ACHN (cell line): ENCODE measurements at places on chromosomes 7 and 10.

- peak; percentile 40 for DNase-seq
These were observed 1.3 kb downstream of the FBXL15 start for GRCh38 chr10:102421757-102422512.

DNA sequence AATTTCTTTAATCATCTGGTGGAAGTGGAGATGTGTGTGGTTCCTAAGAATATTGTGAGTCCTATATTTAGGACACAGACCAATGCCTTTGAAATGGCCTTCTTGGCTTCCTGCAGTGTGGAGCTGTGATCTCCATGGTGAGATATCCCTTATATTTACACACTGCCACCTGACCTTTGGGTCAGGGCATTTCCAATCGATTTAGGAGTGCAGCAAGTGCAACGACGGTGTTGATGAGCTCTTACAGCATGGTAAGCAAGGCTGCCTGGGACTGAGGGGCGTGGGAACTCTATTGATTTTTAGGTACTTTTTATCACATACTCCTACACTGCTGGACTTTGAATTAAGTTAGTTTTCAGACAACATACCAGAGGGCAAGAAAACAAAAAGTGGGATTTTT, 146.0 kb downstream of the NRG3 start:
- DNase-seq, result no peak

DNA sequence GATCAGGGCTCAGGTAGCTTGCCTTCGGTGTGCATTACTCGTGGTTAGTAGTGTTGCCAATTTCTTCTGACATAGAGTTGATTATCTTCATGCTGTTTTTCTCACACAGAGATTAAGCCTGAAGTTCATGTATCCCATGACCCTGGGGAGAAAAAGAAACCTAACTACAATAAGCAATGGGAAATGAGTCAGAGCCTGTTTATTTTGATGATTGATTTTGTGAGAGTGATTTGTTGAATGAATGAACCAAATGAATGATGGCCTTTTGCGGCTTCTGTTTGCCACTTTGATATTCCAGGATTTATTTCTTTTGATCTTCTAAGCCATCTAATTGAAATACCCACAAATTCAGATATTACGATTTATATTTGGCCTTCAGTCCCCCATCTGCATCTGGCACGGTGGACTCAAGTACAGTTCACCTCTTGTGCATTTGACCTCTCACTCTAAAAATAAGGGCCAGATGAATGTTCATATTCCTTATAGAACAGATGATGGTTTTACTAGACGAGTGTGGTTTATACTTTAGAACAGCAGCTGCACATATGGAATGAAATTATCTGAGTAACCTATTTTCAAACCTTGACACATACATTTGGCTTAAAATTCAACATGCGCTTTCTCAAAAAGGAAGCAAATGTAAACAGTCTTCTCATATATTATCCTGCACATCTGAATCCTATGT, 110.7 kb downstream of the PLCE1 start:
- DNase-seq, result no peak

DNA sequence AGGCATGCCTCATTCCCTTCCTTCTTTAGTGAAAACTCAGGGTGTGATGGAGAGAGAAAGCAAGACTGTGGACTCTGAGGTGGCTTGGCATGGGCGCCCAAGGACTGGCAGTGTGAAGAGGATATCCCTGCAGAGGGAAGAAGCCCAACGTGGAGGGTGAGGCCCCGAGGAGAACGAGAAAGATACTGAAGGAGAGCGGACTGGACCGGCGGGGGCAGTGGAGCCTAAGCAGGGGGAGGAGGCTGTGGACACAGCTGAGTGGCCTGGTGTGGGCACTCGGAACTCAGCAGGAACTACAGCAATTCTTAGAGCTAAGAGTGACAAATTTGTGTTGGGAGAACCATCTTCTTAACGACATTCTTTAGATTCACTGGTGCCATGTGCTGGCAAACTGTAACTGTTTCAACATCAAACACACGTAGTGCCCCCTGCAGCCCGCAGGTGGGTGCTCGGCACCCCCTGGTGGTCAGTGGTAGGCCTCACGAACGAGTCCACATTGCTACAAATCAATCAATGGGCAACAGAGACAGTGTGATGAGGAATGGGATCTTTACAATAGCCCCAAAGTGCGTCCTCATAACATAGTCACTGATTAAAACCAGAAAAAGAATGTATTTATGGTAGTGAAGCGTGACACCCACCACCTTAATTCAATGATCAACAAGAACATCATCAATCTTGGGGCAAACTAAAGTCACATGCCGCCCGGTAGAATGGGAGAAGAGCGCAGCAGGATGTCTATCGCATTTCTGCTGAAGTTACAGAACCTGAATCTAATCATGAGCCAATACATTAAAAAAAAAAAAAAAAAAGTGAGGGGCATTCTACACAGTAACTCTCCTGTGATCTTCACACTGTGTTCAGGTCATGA, 2.0 kb upstream of the SFTPA1 start:
- peak; percentile 46 for DNase-seq

GRCh38 chr7:135834266-135834665, 85.7 kb upstream of the FAM180A start:
- no peak for DNase-seq

DNA sequence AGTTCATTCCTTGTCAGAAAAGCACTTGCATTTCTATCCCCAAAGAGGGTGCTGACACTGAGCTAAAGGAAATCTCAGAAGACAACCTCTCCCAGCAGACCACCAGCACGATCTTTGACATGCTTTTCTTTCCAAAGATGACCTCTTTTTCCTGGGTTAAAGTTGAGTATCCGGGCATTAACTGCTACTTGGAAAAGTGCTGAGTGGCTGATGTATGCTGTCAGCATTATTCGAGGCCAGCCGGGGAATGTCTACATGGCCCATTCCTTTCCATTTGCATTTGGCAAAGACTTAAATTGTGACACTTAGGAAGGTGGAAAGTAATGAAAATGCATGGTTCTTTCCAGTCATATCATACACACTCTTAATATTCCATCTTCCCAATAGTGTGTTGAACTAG, 90.6 kb upstream of the SKAP2 start:
- no peak for DNase-seq
